ENCODE measurements at places on chromosomes 1 and 21.

GRCh38 chr1:42966688-42967612 is 8.3 kb upstream of the SLC2A1 start:
- peak; percentile 94 for DNase-seq

DNA sequence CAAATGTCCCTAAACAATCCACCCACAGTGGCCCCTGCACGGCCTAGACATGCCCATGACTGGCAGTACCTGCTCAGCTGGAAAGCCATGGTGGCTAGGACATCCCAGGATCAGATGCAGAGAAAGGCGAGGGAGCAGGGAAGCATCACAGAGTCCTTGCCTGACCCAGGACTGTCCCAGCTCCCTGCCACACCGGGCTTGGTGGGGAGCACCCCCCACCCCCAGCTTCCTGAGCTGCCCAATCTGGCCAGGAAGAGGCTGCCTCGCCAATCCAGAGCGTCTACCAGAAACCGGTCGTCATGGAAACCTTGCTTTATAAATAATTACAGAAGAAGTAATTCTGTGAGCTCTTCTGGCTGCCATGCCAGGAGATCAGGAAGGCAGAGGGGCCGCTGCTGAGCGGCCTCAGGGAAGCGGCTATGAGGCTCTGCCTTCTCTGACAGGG is 34.8 kb downstream of the ACOT7 start:
- peak; percentile 38 for DNase-seq

DNA sequence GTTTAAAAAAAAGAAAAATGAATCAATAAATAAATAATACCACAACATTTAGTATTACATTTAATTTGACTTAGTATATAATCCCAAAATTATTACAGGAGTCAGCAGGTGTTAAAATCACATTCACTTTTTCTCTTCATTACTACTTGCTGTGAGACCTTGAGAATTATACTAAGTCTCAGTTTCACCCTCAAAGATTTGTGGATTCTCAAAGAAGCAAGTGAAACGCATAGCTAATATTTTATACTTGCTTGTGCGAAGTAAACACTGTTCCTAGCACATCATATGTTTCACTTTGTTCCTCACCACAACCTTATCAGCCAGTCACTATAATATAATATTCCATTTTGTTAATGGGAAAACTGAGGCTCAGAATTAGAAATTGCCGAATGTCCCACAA is 4.0 kb downstream of the CLCA1 start:
- no peak for DNase-seq

DNA sequence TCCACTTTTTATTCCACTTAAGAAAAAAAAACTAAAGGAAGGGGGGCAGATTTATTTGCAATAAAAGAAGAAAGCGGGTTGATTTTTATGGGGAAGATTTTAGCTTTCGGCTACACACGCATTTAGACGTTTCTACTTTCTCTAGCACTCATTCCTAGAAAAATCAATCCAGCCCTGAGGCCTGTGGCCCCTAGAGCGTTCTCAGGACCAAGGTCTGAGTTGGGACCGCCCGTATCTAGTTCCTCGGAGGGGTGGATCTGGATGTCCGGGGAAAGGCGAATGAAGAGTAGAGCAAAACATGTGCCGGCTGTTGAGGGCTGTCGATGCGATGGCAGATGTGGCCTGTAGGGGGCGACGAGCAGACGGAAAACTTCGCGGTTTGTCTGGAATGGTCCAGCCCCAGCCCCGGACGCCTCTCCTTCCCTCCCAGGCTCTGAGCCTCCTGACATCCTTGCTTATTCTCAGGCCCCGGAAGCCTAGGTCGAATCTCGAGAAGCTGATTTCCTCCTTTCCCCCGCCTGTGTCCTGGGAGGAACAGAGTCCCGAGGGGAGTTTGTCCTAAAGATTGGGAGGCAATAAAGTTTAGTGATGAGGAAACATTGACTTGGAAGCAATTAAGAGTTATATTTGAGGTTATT is 5.2 kb downstream of the FOXD3 start:
- DNase-seq = peak; percentile 12

GRCh38 chr1:5770981-5771765 is 221.1 kb downstream of the NPHP4 start:
- no peak for DNase-seq

DNA sequence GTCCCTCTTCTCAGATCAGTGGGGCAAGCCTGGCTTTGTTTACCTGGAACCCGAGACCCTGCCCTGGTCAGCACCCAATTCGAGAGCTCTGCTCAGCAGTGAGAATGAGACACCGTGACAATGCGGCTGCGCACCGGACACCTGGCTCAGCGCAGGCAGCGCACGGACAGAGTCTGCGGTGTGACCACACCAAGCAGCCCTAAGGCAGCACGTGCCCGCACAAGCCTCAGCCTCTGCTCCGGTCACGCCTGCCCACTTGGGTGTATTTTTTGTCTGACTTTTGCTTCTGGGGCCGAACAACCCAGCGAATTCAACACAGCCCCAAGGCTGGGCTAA is 4.7 kb downstream of the KRTAP10-8 start:
- DNase-seq = no peak

GRCh38 chr21:38220270-38220737 is 36.5 kb upstream of the KCNJ15 start:
- no peak for DNase-seq

DNA sequence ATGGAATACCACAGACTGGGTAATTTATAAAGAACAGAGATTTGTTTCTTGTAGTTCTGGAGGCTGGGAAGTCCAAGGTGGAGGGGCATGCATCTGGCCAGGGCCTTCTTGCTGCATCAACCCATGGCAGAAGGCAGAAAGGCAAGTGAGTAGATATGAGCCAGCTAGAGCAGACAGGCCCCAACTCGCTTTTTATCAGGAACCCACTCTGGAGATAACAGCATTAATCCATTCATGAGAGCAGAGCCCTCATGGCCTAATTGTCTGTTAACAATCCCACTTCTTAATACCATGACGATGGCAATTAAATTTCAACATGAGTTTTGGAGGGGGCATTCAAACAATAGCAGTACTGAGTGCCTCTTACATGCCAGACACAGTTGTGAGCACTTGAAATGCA is 87.2 kb upstream of the SOX13 start:
- DNase-seq = no peak

GRCh38 chr1:4515727-4516289 is 138.6 kb upstream of the AJAP1 start:
- no peak for DNase-seq

DNA sequence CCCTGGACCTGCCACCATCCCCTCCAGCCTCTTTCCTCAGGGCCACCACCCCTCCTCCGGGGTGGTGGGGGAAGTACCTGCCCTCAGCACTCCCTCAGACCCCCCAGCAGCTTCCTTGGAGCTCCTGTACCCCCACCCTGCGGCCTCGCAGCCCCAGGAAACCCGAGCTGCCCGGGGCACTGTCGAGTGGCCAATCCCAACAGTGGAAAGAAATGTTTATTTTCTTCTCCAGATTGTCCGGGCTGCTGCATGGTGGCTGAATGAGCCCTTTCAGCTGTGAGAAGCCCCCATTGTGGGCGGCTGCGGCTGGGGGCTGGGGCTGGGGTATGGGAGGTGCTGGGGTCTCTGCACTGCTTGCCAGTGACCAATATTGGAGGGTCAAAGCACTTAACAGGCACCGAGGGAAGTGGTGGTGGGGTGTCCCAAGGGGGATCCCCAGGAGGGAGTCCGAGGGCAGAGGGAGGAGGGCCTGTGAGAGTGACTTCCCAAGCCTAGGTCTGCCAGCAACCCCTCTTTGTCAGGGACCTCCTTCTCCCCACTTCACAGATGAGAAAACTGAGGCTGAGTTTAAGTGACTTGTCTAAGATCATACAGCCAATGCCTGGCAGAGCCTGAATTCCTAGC is 25.2 kb downstream of the RUNX3 start:
- DNase-seq = no peak

GRCh38 chr1:209850342-209850979 is 22.7 kb downstream of the UTP25 start:
- DNase-seq = no peak

DNA sequence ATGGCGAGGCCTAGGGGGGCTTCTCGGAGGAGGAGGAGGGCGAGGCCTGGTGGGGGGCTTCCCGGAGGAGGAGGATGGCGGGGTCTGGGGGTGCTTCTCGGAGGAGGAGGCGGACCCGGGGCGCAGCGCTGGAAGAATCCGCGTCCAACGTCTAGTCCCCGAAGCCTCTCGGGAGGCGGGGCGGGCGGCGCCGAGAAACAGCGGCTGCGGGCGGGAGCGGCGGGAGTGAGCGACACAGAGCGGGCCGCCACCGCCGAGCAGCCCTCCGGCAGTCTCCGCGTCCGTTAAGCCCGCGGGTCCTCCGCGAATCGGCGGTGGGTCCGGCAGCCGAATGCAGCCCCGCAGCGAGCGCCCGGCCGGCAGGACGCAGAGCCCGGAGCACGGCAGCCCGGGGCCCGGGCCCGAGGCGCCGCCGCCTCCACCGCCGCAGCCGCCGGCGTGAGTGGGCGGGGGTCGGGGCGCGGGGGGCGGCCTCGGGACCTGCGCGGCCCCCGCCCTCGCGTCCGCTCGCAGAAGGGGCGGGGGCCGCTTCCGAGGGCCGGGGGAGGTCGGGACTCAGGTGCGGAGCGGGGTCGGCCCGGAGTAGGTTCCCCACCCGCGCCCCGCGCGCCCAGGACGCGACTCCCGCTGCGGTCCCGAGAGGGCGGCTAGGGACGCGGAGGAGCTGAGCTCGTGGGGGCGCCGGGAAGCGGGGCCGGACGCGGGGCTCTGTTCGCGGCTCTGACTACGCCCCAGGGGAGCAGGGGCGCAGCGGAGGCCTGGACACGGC is at the start of gene KLHL17:
Gene KLHL17 (plus strand): TSS at position 222 of the 769 bp plus-strand sequence. CDS start 110 bp downstream, at position 332.
- no peak for DNase-seq

GRCh38 chr1:96918406-96918805 is 196.8 kb downstream of the PTBP2 start:
- DNase-seq = peak; percentile 92

GRCh38 chr1:5447503-5447960 is 544.7 kb downstream of the NPHP4 start:
- no peak for DNase-seq

DNA sequence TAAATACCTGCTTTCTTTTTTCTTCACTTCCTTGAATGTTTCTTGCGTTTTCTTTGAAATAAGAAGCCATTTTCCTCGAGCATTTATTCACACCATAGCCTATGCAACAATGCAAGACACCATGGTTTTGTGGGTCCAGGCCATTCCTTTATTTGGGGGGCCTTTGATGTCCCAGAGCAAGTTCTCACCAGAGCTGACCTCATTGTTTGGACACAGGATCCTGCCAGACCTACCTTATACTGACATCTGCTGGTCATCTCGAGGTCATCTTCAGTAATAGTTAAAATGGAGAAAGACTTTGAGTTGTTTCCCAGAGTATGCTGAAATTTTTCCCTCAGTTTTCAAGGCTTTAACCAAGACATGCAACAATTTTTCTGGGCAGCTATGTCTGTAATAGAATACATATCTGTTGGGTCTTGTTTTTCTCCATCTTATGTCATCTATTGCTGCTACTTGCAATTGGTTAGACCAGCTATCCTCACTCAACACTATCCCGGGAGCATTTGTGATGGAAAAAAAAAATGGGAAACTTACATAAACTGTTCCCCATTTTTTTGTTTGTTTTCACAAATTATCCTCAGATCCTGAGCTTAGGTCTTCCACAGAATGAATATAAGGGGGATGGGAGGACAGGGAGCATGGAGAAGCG is 34.0 kb upstream of the BACE2 start:
- peak; percentile 23 for DNase-seq

- DNase-seq = peak; percentile 46
These were observed 60.1 kb downstream of the F3 start for GRCh38 chr1:94481473-94481933.

DNA sequence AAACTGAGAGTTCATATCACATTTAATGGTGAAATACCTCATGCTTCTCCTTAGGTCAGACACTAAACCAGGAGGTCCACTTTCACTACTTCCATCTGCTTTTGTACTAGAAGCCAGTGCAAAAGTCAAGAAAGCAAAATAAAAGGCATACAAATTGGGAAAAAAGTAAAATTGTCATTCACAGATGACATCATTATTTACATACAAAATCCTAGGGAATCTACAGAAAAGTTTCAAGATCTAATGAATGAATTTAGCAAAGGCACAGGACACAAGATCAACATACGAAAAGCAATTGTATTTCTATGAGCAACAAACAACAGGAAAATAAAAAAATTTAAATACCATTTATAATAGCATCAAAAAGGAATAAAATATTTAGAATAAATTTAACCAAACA is 41.5 kb downstream of the LYST start:
- DNase-seq = no peak
